T1000 (cell line): ENCODE measurements at places on chromosomes 3 and 15.
A peak's percentile ranks its signal among the peaks of the same experiment; 100 is the strongest.

GRCh38 chr3:101936419-101937356 is 87.4 kb downstream of the NFKBIZ start:
- DNase-seq, result no peak

- no peak for DNase-seq
Measured at GRCh38 chr15:65884511-65884910, 15.2 kb downstream of the RAB11A start.

GRCh38 chr15:99592145-99592791 is 26.5 kb downstream of the MEF2A start:
- no peak for DNase-seq

GRCh38 chr15:65189102-65189740 is 4.1 kb upstream of the CLPX start:
- DNase-seq, result peak; percentile 31

DNA sequence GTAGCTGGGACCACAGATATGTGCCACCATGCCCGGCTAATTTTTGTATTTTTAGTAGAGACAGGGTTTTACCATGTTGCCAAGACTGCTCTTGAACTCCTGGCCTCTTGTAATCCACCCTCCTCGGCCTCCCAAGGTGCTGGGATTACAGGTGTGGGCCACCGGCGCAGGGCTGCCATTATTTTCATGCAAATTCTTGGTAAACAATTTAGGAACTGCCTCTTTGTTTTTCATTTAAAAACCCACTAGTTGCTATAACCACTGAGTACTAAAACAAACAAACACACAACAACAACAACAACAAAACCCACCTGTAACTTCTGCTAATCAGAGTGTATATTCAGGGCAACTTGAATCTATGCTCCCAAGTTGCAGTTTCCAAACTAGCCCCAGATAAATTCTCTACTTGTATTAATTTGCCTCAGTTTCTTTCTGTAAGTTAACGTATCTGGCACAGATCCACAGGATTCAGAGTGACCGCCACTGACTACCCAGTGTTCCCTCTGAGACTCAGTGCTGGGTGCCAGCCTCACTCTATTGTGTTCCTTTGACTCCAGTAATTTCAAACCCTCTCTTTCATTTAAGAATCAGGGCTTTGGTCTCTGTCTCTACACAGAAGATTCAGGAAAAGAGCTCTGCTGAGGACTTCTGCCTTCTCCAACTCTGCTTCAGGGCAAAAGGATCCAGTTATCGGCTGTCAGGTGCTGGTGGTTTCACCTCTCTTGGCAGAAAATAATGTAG is 18.6 kb upstream of the ZNF710 start:
- no peak for DNase-seq

DNA sequence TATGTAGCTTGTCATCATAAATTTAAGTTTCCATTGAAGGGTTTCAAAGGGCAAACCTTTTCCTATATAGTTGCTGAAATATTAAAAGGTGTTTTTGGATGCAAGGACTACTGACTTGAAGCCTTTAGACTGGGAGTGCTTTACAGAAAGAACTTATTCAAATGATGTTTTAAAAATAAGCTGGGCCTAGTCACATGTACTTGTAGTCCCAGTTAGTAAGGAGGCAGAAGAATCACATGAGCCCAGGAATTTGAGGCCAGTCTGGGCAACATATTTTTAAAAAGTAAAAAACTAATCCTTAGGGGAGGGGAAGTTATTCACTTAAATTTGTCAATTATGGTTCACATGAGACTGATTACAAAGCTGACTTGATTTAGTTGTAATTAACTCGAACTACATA is 65.0 kb downstream of the SMARCC1 start:
- no peak for DNase-seq

DNA sequence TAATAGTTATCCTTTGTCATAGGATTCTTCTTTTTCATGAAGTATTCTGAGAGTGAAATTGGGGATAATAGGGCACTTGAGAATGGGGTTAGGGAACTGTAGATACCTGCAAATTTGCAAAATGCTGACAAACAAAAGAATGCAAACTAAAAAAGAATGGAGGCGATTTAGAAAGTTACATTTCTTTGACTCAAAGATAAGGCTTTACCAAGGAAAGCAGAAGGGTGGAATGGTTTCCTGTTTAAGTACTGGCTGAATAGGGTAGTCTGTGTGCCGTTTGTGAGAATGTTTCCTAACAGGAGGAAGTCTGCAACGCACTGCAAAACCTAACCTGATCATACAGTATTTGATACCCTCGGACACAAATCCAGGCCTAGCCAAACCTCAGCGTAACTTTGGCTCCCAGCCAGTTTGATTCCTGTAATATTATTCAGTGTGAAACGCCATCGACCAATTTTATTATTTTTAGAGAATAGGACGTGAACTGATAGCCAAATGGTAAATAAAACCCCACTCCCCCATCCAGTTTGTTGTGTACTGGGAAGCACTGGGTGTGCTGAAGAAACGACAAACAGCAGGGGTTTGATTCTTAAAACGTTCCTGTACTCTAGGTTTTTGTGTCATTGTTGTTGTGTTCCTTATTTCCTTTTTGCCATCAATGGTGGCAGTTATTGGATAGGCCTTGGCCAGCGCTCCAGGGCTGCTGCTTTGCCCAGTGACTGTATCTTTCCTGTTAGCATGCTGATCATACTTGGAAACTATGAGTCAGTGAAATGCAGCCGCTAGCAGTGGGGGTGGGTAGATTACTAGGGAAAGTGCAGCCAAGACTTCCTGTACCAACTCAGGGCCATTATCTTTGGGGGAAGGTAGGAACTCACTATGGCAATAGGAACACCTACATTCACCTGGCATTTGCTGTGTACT is 148.0 kb upstream of the TBL1XR1 start:
- DNase-seq, result peak; percentile 66

GRCh38 chr3:109920749-109921148 is 583.4 kb upstream of the DPPA4 start:
- no peak for DNase-seq

DNA sequence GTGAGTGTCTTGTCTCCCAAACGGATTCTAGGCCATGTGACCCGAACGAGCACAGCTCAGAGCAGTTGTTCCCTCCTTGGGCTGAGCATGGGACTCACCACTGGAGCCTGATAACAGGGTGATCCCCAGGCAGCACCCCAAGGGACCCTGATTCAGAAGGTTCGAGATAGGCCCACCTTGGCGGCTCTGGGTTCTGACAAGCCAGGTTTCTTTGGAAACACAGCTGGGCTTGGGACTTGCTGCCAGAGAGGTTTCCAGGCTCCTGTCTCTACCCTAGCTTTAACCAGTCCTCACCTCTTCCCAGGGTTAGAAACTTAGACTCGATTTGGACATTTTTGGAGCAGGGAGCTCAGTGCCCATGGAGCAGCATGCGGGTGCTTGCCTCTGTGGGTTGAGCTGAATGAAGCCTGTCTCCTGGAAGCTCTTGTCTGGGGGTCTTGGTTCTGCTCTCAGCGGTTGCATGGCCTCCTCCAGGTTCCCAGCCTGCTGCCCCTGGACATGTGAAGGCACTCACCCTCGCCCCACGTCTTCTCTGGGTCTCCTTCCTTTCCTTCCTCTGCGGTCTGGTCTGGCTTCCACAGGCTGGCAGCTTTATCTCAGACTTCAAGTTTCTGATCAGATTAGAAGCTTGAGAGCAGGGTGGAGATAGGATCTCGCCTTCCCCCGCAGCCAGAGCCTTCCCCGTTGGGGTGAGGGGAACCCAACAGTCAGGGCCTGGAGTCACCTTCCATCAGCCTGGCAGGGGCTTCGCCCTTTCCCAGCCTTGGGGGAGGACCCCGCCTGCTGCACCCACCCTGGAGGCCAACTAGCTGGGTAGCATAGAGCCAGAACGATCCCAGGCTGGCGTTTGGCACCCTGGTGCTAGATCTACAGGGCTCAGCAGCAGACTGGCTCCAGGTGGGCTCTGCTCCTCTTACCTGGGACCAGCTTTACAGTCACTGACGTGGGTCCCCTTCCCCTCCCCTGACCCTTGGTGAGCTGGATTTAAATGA is 21.0 kb downstream of the PAQR5 start:
- no peak for DNase-seq

DNA sequence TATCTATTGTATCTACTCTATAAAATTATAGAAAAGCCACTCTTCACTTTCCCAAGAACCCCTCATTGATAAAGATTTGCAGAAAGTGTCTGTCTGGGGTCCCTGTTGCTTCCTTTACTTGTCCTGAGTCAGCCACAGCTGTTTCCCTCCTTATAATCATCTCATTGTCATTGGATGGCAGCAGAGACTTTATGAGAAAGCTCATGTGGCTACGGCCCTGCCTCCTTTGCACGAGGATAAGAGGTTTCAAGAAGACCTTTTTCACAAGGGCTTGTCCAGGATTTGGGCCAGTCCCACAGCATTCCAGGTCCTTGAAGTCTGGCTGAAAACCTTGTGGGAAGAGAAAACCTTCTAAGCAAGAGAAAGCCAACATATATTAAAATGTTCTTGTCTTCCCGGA is 41.9 kb upstream of the THBS1 start:
- no peak for DNase-seq

GRCh38 chr15:92882697-92883162 is 17.4 kb upstream of the CHD2 start:
- no peak for DNase-seq

DNA sequence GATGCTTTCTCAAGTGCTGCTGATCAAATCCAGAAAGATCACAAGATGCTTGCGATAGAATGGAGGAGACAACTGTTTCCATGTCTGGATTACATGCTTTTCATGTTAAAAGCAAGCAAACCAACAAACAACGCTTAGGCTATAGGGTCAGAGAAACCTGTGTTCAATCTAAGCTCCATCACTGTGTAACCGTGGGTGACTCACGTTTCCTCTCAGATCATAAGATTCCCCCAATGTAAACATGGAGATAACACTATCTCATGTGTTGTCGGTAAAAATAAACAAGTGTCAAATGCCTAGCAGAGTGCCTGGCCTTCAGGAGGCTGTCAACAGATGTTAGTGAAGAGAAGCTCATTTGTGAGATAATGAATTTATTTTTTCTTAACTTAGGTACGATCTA is 907.8 kb downstream of the NTRK3 start:
- DNase-seq, result no peak

DNA sequence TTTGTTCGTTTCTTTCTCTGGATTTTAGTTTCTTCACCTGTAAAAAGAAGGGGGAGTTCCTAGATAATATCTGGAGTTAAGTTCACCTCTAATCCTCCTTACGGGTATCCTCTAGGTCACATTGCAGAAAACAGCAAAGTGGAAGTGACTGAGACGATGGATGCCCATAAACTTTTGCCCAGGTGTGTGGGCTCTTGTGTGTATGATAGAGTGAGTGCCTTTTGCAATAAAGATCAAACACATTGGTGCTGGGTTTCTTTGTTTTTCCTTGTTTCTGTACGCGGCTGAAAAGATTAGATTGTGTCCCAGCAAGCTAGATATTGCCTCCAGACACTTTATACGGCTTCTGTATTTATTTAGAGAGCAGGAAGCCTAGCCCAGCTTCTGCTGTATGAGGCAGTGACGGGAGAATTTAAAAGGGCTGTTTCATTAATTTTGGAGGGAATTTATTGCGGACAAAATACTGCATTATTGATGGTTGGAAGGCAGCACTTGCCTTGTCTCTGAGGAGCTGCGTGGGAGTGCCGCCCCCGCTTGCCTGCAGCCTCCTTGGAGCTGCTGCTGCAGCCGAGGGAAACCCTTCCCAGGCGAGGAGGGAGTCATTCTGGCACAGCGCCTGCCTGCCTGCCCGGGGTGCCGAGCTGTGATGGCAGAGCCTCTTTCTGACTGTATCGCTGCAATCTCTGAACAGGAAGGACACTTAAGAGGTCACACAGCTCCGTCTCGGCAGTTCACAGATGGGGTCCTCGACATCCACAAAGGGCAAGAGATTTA is 38.5 kb downstream of the PYDC2 start:
- DNase-seq, result no peak

DNA sequence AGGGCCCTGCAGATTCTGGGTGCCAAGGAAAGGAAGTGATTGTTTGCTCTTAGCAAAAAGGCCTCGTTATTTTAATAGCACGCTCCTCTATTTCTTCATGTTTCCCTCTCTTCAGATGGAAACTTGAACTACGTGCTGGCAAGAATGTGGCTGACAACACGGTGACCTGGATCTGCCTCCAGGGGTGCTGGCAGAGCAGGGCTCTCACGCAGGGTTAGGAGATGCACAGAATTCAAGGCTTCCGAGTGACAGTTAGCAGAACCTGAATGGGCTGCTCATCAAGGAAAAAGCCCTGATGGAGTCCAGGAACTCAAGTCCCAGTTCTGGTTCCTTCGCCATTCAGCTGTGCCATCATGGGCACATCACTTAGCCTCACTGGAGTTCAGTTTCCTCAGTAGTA is 22.7 kb downstream of the CYP19A1 start:
- no peak for DNase-seq

GRCh38 chr3:56468184-56469106 is at the start of gene ERC2:
ERC2 (minus strand) TSS chr3:56468467.
- peak; percentile 73 for DNase-seq

GRCh38 chr3:39082666-39083313 is 24.6 kb downstream of the GORASP1 start:
- DNase-seq, result no peak

GRCh38 chr3:38473229-38473628 is 19.5 kb downstream of the ACVR2B start:
- no peak for DNase-seq

- peak; percentile 18 for DNase-seq
Measured at GRCh38 chr3:197730200-197730599, 6.5 kb downstream of the RUBCN start.

DNA sequence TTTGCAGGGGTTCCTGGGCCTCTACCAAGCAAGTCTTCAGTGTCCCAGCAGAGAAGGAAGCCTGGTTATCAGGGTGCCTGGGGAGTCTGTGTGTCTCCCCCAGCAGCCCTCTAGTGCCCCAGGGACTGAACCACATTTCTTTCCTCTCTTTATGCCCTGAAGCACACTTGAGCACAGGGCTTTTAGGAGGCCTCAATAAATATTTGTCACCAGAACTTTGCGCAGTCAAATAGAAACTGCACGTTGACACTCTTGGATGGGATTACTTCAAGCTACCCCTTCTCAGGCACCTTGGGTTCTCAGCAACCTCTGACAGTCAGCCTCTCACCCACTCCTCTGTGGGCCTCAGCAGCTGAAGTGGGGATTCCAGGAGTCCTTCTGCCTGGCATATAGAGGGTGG is 226.6 kb upstream of the HES1 start:
- no peak for DNase-seq
